ENCODE measurements at places on chromosomes 7 and 10. TPM values are rescaled to one million over a fixed set of nuclear protein-coding genes. Genes with fewer than 3 reads are reported as not detected.

The FRA10AC1 gene
- total RNA-seq: 9.3 TPM

The MPP7 gene
- 0.38 TPM for total RNA-seq

The TNRC18 gene
- 43.2 TPM for total RNA-seq

The TCAF2 gene
- 4.9 TPM for total RNA-seq

The PFKP gene
- total RNA-seq: 108 TPM

The CRYGN gene
- not detected for total RNA-seq

The SEMA3A gene
- total RNA-seq: 1.4 TPM

The EVX1 gene
- total RNA-seq: not detected

The SEC61A2 gene
- total RNA-seq: 4.6 TPM

The ETV1 gene
- total RNA-seq: 18.1 TPM

The EZH2 gene
- total RNA-seq: 118 TPM

The FEZF1 gene
- total RNA-seq: not detected

The CYP17A1 gene
- total RNA-seq: 2.3 TPM

The COL1A2 gene
- total RNA-seq: 5.5 TPM

The NEUROD6 gene
- total RNA-seq: not detected

The LIPF gene
- not detected for total RNA-seq

The FFAR4 gene
- not detected for total RNA-seq

The ZEB1 gene
- 7.0 TPM for total RNA-seq

The OR2F2 gene
- total RNA-seq: not detected

The SLC26A3 gene
- total RNA-seq: 0.86 TPM

The C7orf57 gene
- total RNA-seq: not detected

Data from K562 (cell line).